Activated CD4-positive, alpha-beta T cell treated with anti-CD3 and anti-CD28 coated beads for 1 hour (primary cell): ENCODE measurements at places on chromosomes 13 and 19.
A peak's percentile ranks its signal among the peaks of the same experiment; 100 is the strongest.

DNA sequence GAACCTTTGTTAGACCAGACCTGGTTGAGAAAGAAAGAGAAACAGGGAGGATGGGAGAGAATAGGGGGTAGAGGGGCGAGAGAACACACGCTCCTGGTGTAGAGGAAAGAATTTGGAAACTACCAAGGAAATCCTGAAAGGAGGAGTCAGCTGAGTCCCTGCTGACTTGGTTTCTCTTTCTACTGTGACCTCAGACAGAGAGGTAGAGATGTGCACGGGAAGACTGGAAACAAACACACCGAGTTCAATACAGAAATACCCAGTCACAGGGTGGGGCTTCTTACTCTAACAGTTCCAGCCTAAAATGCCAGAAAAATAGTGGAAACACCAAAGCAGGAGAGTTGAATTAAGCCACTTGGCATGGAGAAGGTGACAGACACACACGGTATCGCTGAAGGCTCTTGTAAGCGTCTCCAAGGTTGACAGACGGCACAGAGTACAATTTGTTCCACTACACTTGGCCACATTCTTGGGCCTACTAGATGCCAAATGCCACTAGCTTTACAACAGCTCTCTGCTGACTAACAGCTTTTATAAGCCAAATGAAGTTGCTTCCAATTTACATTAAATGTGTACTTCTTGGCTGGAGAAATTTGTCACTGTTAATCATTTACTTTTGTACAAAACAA is 28.1 kb downstream of the LATS2 start:
- DNase-seq, result no peak

DNA sequence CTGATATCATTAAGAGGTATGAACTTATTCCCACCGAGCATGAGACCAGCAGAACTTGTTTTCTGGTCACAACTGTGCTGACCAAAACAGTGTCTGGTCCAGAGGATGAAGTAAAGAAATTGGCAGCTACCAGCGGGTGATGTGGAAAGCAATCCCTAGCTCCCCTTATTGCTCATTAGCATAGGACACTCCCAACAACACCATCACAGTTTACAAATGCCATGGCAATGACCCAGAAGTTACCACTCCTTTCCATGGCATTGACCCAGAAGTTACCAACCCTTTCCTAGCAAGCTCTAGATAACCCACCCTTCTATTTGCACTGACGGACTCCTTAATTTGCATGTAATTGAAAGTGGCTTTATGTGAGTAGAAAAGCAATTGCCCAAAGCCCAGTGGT is 1856.1 kb downstream of the OLFM4 start:
- DNase-seq, result no peak

DNA sequence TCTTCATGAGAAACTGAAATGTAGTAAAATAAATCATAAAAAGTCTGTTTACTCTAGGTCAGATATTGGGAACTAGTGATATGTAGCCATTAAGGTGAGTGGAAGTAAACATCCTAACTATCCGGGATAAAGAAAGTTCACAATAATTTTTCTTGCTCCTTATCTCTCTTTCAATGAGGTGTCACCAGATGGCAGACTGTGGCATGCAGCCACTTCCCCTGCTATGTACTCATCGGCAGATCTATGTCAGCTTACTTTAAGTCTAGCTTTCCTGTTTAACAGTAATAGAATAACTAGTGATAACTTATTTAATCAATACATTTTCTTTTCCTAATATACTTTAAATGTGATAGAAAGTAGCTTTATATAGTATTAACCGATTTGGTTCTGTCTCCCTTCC is 181.9 kb downstream of the NDFIP2 start:
- no peak for DNase-seq

- no peak for DNase-seq
Measured at GRCh38 chr19:291006-291521, at the start of gene PLPP2. Gene PLPP2, minus strand, starts transcription at chr19:291403. Its CDS starts 67 bp downstream, at chr19:291336.

DNA sequence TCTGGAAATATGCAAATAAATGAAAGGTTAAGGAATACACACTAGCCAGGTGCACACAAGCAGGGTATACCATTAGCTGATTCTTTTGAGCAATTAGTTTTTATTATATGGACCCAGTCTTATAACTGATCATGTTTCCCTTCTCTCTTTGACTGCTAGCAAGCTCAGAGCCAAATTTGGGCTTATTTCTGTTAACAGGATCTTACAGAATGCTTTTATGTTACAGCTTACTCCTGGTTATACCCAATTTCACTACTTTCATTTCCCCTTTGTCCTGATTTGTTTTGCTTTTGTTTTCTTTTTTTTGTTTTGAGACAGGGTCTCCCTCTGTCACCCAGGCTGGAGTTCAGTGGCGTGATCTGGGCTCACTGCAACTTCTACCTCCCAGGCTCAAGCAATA is 12.9 kb upstream of the TPT1 start:
- DNase-seq, result no peak

DNA sequence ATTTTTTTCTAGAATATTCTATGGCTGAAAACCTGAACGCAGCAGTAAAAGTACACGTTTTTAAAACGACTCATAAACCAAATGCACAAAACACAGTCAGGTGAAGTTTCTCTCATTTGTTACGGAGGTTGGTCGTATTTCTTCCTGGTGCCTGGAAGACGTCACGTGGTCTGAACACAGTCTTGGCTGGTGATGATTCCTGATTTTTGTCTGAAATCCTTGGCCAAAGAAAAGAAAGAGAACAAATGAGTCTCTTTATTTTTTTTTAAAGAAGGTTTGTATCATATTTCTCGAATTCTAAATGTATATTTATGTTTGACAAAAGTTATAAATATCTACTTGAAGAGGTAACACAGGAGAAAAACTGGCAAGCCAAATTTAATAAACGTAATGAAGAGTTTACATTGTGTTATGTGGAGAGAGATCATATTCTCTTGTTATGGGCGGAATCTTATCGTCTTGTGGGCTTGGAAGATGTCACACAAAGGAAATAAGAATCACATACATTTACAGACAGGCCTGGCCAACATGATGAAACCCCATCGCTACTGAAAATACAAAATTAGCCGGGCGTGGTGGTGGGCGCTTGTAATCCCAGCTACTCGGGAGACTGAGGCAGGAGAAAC is 10.0 kb upstream of the PNMA8A start:
- no peak for DNase-seq

DNA sequence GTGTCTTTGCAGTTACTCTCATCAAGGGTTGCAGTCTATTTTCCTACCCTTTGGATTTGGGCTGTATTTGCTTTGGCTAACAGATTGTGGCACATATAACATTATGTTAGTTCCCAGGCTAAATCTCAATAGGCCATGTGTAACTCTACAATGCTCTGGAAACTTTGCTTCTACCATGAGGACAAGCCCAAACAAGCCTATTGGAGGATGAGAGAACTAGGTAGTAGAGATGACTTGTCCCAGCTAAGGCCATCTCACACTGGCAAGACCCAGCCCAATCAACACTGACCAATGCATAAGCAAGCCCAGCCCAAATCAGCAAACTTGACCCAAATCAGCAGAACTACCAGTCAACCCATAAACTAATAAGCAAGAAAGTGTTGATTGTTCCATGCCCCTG is 311.8 kb downstream of the NDFIP2 start:
- no peak for DNase-seq

- DNase-seq, result no peak
Measured at GRCh38 chr19:49205114-49205513, 47.5 kb downstream of the TRPM4 start.

- DNase-seq, result peak; percentile 91
Measured at GRCh38 chr19:10416380-10417257, 3.7 kb upstream of the PDE4A start.

DNA sequence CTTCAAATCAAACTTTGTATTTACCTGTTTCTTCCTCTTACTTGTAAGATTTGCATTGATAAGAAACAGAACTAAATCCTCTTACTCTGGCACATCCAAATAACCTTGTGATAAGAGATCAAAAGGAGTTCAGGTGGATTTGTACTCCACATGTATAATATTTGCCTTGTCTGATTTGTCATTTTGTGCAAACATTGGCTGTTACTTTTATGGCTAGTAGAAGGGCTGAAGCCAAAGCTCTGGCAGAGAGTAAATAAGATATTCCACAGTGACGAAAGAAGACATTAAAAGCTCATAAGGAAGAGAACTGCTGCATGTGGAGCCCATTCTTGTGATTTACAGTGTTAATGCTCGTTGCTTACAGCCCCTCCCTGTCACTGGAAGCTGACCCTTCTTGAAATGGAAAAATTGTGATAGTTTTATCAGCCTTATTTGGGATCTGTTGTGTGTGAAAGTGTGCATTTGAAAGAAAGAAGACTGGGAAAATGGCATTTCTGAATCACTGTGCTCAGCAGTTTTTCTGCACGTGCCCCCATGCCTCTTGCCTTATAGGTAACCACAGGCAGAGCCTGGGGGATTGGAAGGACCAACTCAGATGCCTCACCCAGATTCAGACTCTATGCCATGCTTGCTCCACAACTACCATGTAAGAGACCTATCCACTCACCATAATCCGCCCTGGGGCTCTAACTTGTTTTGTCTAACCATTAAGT is 68.2 kb downstream of the OXGR1 start:
- no peak for DNase-seq

- DNase-seq, result no peak
Measured at GRCh38 chr13:67298297-67298696, 68.2 kb upstream of the PCDH9 start.

GRCh38 chr19:5631567-5632240 is 8.8 kb downstream of the SAFB start:
- DNase-seq, result no peak

- no peak for DNase-seq
Measured at GRCh38 chr19:39926170-39926760, 8.2 kb downstream of the FCGBP start.

DNA sequence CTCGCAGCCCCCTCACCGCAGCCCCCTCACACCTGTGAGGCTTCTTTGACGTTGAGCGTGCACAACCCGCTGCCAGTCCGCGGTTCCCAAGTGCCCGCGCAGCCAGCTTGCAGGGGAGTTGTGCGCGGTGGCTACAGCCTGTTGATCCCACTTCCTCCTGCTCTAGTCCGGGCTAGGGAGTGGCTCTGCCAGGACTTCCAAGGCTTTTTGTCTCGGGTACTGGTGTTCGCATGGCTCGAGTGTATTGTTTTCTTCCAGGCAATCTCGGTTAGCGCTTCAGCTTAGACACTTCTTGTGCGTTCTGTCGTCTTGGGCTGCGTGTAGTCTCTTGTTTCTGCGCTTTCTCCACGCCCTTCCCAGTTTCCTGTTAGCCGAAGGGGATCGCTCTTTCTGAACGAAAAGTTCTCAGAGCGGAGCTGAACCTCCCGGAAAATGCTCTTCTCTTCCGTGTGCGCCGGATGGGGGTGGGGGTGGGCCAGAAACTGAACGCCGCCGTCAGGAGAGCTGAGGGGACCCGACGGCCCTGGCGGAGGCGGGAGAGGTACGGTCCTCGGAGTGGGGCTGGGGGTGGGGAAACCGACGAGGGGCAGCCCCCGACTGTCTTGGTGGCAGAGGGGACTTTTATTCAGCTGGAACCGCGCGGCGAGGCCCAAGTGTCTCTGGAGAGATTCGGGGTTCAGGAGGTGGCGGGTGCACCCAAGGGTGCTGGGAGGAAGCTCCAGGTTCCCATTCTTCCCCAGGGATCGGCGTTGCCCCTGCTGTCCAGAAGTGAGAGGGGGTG is 697 bp upstream of the DGKH start:
- no peak for DNase-seq

- DNase-seq, result no peak
Measured at GRCh38 chr19:45881909-45882528, 3.9 kb downstream of the IRF2BP1 start.

- no peak for DNase-seq
Measured at GRCh38 chr13:109778102-109778542, 8.3 kb downstream of the IRS2 start.

DNA sequence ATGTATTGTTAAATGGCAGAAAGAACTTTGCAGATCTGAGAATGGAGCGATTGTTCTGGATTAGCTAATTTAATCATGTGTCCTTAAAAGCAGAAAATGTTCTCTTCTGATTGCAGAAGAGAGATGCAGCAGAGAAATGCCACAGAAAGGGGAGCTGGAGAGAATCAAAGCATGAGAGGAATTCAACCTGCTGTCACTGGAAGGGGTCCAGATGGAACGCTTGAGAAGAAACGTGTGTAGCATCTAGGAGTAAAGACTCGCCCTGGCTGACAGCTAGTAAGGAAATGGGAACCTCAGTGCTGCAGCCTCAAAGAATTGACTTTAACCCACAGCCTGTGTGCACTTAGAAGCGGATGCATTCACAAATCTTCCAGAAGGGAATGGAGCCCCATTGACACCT is 502.8 kb downstream of the KLF12 start:
- no peak for DNase-seq

GRCh38 chr19:20928371-20928770 is 5.3 kb downstream of the ZNF85 start:
- DNase-seq, result no peak

- DNase-seq, result no peak
Measured at GRCh38 chr19:5078182-5078581, 109.3 kb downstream of the KDM4B start.

- DNase-seq, result no peak
Measured at GRCh38 chr13:90919153-90919552, 428.3 kb upstream of the MIR17HG start.

GRCh38 chr13:75325711-75326110 is 156.3 kb downstream of the TBC1D4 start:
- DNase-seq, result no peak

DNA sequence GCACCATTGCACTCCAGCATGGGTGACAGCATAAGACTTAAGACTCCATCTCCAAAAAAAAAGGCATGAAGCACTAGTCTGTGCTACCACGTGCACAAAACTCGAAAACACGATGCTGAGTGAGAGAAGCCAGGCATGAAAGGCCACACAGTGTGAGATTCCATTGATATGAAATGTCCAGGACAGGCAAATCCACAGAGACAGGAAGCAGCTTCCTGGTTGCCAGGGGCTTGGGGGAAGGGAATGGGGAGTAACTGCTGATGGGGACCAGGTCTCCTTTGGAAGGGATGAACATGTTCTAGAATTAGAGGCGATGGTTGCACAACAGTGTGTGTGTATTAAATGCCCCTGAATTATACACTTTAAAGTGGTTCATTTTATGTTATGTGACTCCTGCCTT is 15.9 kb upstream of the JUND start:
- no peak for DNase-seq
